ENCODE measurements at places on chromosomes 1 and 21. TPM values are rescaled to one million over a fixed set of nuclear protein-coding genes. Genes with fewer than 3 reads are reported as not detected.

Gene CD53
- not detected for total RNA-seq

Gene JAK1
- 84.7 TPM for total RNA-seq

Gene ABL2
- 64.2 TPM for total RNA-seq

Gene CYP4A22
- not detected for total RNA-seq

Gene CELA3A
- not detected for total RNA-seq

Gene PPM1J
- total RNA-seq = 0.82 TPM

Gene CRABP2
- total RNA-seq = 87.6 TPM

Gene DNAJC28
- total RNA-seq = 1.4 TPM

Gene AMY1C
- not detected for total RNA-seq

Gene TGFB2
- total RNA-seq = 85.8 TPM

Gene ACKR1
- not detected for total RNA-seq

Gene SPATA1
- 0.15 TPM for total RNA-seq

Gene LEFTY1
- 0.23 TPM for total RNA-seq

Gene GUCA2A
- total RNA-seq = not detected

Gene EFNA3
- total RNA-seq = 0.90 TPM

Gene S100A7A
- total RNA-seq = not detected

Gene TMEM240
- total RNA-seq = 5.6 TPM

Gene PTAFR
- total RNA-seq = 0.12 TPM

Gene LENEP
- total RNA-seq = not detected

Gene VHLL
- total RNA-seq = 0.23 TPM

Gene ESPN
- not detected for total RNA-seq

Gene TTF2
- total RNA-seq = 5.3 TPM

Gene CHRM3
- total RNA-seq = not detected

Gene SLC25A34
- 0.47 TPM for total RNA-seq

Gene REN
- not detected for total RNA-seq

Gene BSND
- total RNA-seq = not detected

Gene RNF207
- total RNA-seq = 22.5 TPM

Gene HOOK1
- total RNA-seq = not detected

Gene CD1D
- 0.23 TPM for total RNA-seq

Gene CCDC27
- total RNA-seq = not detected

Gene GBP6
- not detected for total RNA-seq

Gene ST6GALNAC5
- 4.8 TPM for total RNA-seq

Gene TMEM39B
- 7.2 TPM for total RNA-seq

Gene TNFRSF18
- not detected for total RNA-seq

Gene RAB25
- total RNA-seq = not detected

Gene MYBPHL
- total RNA-seq = not detected

Gene SLAMF7
- not detected for total RNA-seq

Gene IFI16
- 96.5 TPM for total RNA-seq

Gene CNTN2
- total RNA-seq = not detected

Gene CYP4A11
- not detected for total RNA-seq

Gene RGS7
- total RNA-seq = 2.8 TPM

Gene TCHHL1
- total RNA-seq = not detected

Gene FCRL6
- total RNA-seq = not detected

Gene TIAM1
- total RNA-seq = 0.75 TPM

Gene CDCA8
- 1.9 TPM for total RNA-seq

Gene DLGAP3
- 0.15 TPM for total RNA-seq
